ENCODE measurements at places on chromosomes 5 and 9.

DNA sequence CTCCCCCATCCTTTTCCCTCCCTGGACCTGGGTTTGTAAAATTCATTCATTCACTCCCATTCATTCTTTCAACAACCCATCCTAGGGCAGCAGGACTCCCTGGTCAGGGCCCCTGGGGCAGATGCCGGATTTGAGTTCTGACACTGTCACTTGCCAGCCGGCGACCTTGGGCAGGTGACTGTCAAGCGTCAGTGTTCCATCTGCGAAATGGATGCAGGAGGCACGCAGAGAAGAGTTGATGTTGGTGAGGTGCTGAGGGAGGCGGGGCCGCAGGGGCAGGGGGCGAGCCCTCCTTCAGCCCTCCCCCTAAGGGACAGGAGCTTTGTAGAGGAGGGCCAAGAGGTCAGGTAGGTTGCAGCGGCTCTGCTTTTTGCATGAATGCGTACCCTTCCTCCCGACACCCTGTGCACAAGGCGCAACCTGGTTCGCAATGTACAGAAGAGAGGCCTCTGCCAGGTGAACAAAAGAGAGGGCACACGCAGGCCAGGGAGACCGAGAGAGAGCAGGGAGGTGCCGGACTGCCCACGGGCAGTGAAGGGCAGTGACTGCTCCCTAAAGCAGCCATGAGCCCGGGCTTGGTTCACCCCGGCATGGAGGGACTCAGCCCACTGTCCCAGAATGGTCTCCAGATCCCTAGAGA is 128.1 kb downstream of the BARX1 start:
- no peak for DNase-seq

DNA sequence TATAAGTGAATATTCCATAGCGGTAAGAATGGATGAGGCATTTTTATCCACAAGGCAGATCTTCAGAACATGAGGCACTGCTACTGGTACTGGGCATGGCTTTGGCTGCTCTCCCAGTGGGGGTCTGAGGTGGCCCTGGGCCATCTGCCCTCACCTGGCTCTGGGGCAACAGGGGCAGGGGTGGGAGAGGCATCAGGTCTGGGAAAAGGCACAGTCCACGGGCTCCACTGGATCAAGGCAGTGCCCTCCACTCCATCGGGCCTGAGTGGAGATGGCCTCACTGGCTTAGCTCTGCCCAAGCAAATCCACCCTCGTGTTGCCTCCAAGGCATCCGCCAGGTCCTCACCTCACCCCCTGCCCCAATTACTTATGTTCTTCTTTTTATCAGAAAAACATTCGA is 10.9 kb upstream of the NKD2 start:
- DNase-seq: no peak

- no peak for DNase-seq
These were observed 3.2 kb downstream of the MAP3K1 start for GRCh38 chr5:56818450-56819037.

- no peak for DNase-seq
These were observed 129.6 kb downstream of the LURAP1L start for GRCh38 chr9:12904261-12905000.

DNA sequence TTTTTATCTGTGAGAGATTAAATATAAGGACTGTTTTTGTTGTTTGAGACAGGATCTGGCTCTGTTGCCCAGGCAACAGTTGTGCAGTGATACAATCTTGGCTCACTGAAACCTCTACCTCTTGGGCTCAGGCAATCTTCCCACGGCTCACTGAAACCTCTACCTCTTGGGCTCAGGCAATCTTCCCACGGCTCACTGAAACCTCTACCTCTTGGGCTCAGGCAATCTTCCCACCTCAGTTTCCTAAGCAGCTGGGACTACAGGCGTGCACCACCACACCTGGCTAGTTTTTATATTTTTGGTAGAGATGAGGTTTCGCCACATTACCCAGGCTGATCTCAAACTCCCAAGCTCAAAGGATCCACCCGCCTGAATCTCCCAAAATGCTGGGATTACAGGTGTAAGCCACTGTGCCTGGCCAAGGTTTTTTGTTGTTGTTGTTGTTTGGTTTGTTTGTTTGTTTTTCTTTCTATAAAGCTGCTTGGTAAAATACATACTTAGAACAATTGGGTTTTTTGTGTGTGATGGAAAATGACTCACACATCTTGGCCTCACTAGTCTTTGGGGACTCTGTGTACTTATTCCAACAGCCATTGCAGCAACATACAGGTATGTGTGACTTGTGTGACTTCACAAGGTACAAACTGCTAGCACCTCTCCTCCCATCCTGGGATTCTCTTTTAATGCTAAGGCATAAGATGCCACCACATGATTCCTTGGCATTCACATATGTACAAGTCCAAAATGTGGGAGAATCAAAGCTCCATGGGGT is 36.5 kb upstream of the RASA1 start:
- DNase-seq: no peak

DNA sequence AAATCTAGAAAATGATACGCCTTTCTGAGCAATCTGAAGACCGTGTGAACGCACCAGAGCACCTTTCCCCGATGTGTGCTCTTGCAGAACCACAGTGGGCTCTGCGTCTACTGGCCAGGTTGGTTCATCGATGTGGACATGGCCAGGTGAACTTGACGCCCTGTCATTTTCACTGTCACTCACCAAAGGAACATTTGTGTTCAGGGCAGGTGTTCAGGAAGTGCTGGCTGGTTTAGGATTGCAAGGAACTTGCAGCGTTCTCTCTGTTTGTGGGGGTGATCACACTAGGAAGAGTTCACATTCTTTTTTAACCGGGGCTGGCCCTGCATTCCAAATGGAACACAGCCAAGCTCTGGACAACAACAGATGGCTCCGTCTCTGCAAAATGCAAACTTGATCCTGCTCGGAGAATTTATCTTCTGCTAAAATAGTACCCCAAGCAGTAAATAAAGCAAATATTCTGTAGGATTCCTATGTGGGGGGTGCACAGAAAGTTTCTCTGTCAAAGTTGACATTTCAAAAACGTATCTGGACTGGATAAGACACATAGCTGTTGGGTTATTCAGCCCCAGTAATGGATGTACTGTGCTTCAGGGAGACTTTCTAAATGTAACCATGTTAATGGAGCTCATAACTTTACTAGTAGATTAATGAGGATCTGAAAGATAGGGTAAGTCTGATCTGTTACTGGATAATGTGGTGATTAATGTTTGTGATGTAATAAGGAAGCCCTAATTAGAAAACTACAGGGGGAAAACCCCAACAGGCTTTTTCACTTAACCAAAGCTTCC is 45.7 kb upstream of the FANCC start:
- no peak for DNase-seq

GRCh38 chr5:979100-979817 is 29.3 kb upstream of the NKD2 start:
- DNase-seq: no peak

- DNase-seq: no peak
These were observed 1584.3 kb upstream of the NUDT12 start for GRCh38 chr5:105146867-105147266.

DNA sequence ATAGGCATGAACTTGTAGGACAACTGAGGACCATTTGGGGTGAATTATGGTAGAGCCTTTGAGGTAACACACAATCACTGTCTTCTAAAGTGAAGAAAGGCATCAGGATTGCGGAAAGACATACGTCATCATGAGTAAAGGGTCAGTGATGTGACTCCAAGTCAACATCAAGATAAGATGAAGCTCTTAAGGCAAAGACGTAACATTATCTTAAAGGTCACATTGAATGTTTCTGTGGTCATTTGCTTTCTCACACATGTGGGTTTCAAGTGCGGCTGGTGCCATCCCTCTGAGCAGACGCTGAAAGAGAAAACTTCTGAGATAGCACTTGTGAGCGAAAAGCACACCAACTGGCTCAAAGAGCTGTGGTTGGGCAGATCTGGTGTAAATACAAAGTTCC is 63.3 kb upstream of the GRAMD2B start:
- DNase-seq: no peak
